Hepatocyte (in vitro differentiated cells): ENCODE measurements at places on chromosomes 16 and 17. TPM values are rescaled to one million over a fixed set of nuclear protein-coding genes. Genes with fewer than 3 reads are reported as not detected.

SLC6A4 gene
- 2.6 and 6.0 TPM in 2 replicates for polyA plus RNA-seq

DNA sequence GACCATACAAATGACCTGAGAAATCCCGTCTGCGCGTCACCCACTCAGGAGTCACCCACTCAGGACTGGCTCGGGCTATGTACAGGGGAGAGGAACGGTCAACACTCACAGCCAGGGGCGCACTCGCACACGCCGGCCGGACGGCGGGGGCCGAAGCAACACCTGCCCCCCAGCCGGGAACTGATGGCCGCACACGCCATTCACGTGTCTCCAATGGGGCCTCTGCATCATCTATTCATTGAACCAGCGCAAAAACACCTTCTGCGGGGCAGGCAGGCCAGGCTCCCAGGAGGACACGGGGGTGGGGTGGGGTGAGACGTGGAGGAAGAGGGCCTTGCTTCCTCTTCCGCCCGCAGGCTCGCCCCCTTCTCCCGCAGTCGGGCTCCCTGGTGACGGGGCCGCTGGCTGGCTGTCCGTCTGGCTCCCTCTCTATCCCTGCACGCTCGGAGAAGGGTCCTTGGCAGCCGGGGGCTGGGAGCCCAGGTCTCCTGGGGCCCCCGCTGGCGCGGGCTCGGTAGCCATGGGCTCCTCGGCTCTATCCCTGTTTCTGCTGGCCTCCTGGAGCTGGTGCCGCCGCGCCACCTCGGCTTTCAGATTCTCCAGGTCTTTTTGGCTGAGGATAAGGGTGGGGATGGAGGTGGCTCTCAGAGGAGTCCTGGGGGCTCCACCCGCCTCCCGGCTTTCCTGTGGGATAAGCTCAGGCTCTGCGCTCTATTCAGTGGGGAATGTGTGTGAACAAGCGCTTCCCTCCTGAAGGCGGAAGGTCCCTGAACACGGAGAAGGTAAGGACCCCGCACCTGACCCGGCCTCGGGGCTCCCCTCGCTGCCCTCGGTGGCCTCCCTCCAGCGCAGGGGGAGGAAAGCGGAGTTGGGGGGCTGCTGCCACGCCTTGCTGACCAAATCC lies 21.1 kb downstream of the CLUH start:
- H3K4me3 ChIP-seq: no peak overlapping the region
- H3K27me3 ChIP-seq: no peaks in the 10 kb centered on the region
- peak; percentile 6 for DNase-seq
- peaks cover 5% of the 10 kb centered on the region for H3K4me1 ChIP-seq
- H3K36me3 ChIP-seq: no peaks in the 10 kb centered on the region

- H3K4me3 ChIP-seq: no peak overlapping the region
- no peaks in the 10 kb centered on the region for H3K27me3 ChIP-seq
- H3K27ac ChIP-seq: no peak overlapping the region
- no peak for DNase-seq
- no peaks in the 10 kb centered on the region for H3K36me3 ChIP-seq
Measured at GRCh38 chr17:57422574-57423164, 166.3 kb downstream of the MSI2 start.

- no peak overlapping the region for H3K27ac ChIP-seq
- peak; percentile 86 for DNase-seq
- no peak overlapping the region for H3K4me3 ChIP-seq
Measured at GRCh38 chr16:12455287-12455798, 348.3 kb downstream of the CPPED1 start.

MFAP4 gene
- polyA plus RNA-seq: 739 and 801 TPM in 2 replicates
